AG04449 (cell line): ENCODE measurements at places on chromosomes 12 and 14.

GRCh38 chr12:62530596-62530995 is 64.0 kb downstream of the MON2 start:
- peak; percentile 83 for DNase-seq

GRCh38 chr14:89618811-89619551 is 201.9 kb upstream of the FOXN3 start:
- no peak for DNase-seq

DNA sequence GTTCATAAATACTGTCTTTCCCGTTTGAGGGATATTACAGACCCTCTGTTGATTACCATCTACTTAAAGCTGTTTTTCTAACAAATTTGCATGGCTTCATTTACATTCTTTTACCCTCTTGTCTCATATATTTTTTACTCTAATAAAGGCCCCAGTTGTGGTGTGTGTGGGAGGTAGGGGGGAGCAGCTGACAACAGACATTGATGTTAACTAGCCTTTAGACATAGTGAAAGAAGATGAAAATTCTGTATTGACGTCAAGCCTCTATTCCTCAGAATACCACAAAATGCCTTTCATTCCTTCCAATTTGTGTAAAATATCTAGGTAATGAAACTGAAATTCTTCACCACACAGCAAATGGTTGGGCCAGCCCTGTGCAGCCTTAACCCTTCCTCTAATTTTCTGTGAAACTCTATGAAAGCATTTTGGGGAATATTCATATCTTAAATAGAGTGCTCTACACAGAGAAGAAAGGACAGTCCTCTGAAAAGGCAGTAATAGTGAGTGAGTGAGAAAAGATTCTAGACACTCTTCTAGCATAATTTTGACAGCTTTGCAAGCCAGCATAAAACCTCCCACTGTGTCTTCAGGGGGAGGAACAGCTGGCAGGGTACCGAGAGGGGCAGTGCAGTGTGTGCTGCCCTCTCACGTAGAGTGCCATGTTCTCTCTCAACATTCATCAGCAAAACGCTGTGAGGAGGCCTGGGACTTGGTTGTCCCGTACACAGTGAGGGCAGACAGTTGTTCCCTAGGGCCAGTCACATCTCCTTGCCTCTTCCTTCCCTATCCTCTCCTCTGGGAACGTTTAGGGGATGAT is 20.1 kb upstream of the CERS5 start:
- DNase-seq: peak; percentile 91

GRCh38 chr14:32186248-32186647 is 15.6 kb upstream of the RNU6-7 start:
- DNase-seq: no peak

DNA sequence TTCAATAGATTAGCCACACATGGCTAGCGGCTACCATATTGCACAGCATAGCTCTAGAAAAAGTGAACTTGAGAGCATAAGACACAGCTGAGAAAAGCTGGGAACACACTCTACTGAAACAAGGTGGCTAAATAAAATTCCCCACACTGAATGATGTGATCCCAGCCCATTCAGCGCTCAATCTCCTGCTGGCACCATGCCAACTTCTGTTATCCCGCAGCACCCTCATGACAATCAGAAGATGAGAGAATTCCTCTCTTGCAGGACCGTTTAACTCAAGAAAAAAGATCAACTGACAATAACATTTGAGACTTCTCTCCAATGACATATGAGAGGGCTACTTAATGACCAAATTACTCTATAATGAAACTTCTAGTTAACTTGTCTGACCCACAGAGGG is 115.4 kb downstream of the ADAMTS20 start:
- no peak for DNase-seq

- no peak for DNase-seq
These were observed 95.4 kb upstream of the ANO4 start for GRCh38 chr12:100699209-100699608.

GRCh38 chr14:29529418-29529817 is 398.2 kb downstream of the PRKD1 start:
- DNase-seq: no peak

DNA sequence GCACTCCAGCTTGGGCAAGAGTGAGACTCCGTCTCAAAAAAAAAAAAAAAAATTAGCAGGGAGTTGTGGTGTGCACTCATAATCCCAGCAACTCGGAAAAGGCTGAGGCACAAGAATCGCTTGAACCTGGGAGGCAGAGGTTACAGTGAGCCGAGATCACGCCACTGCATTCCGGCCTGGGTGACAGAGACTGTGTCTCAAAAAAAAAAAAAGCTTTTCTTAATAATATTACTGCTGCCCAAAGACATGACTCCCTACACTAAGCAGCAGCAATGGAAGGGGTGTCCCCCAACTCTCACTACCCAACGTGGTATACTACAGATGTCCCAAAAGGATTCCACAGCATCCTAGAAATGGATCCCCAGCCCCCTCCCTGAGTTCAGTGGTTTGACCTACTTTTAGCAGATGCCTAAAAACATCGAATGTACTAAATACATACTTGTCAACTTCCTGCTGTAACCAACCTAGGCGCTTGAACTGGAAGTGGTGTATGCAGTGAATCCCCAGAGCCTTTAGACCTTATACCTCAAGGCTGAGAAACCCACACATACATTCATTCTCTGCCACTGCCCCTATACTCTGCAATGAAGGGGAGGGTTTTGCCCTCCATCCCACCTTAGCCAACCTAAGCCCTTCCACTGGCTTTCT is 8.5 kb upstream of the FKBP11 start:
- DNase-seq: no peak

DNA sequence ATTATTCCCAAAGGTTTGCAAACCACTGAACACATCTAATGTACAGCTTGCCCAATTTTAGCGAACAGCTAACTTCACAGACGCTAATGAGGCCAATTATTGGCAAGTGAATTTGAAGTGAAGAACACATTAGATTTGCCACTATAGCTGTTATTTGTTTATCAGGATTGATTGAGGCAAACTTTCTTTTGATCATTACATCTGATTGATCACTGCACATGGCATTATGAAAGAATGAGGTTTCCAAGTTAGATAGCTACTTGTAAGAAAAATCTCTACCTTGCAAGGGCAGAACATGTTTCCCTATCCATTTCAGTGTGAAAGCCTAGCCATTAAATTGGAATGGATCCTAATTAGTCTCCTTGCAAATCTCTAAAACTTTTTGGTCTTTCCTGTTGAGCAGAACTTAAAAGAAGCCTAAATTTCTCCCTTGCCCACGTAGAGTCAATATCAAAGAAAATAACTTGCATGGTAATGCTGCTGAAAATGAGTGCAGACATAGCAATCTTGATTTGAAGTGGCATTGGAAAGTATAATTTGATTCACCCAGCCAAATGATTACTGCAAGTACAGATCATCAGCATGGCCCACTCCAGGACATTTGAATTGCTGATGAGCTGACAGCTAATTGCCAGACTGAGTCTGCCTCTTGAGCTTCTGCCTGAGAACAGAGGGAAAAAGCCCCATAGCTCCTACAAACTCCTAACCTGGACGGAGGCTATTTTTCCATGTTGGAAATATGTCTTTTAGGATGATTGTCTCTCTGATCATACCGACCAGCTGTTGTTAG is 98.6 kb downstream of the TPH2 start:
- no peak for DNase-seq

- DNase-seq: no peak
These were observed 112.5 kb downstream of the FBXL14 start for GRCh38 chr12:1481906-1482305.

GRCh38 chr12:89386138-89386537 is 33.8 kb upstream of the DUSP6 start:
- no peak for DNase-seq

DNA sequence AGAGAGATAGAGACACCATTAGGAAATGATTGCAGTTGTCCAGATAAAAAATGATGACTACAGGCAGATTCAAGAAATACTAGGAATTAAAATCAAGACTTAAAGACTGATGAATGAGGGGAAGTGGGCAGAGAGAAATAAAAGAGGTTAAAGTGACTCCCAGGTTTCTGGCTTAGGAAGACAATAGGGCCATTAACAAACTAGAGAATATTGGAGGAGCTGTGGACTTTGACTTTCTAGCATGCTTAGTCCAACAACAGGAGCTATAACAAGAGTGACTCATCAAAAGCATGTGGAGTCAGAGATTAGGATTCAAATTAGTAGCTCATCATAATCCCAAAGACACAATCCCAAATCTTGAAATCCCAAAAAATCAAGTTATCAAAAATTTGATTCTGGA is 101.5 kb downstream of the BMP4 start:
- DNase-seq: no peak

DNA sequence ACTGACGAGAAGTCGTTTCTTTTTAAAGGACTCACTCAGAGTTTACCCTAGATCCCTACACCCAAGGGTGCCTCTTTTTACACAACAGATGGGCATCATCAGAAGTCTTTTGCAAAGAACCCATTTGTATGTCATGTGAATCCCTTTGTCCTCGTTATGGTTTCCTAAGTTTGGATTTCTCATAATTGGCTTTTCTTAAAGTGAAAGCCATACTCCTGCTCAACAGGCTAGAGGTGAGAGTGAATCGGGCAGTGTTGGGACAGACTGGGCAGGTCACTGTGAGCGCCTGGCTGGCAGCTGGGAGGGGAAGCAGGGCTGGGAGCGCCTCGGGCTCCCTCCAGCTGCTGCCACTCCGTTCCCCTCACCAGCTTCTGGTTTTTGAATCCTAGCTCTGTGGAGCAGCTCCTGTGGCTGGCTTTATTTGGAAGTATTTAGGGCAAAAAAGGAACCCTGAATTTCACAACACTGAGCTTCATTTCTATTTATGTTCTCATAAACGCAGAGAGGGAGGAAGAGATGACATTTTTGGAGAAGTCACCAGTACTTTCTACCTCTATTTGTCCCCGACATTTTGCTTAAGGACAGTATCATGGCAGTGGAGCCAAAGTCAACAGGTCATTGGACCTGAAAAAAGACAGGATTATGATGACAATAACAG is 63.8 kb upstream of the ACTN1 start:
- no peak for DNase-seq

GRCh38 chr14:70873627-70874026 is 33.6 kb upstream of the PCNX1 start:
- DNase-seq: no peak

DNA sequence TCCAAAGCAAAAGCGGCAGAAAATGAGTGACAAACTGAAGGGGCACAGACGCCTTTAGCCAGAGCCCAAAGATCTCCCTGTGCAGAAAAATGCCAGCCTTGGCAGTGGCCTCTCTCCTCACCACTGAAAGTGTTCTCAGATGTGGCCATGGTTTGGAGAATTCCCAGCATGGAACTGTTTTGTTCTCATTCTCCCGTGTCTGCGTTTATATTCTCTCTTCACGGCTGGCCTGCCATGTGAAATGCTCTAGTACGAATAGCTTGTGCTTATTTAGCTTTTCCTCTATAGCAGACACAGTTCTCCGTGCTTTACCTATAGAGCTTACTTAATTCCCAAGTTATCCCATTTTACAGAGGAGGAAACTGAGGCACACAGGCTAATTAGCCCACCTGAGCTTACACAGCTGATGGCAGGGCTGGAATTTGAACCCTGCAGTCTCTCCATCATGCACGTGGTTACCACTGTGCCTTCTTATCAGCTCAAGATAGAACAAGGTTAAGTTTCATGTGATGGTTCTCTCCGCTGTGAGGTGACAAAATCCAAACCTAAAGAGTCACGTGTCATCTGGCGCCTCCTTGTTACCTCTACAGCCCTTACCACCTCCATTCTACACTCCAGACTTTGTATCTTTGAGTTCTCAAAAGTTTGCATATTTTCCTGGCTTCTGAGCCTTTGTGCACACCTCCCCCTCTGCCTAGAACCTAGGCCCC is 141.6 kb downstream of the GCH1 start:
- DNase-seq: no peak

GRCh38 chr14:58969951-58970751 is 218.3 kb upstream of the DAAM1 start:
- no peak for DNase-seq

DNA sequence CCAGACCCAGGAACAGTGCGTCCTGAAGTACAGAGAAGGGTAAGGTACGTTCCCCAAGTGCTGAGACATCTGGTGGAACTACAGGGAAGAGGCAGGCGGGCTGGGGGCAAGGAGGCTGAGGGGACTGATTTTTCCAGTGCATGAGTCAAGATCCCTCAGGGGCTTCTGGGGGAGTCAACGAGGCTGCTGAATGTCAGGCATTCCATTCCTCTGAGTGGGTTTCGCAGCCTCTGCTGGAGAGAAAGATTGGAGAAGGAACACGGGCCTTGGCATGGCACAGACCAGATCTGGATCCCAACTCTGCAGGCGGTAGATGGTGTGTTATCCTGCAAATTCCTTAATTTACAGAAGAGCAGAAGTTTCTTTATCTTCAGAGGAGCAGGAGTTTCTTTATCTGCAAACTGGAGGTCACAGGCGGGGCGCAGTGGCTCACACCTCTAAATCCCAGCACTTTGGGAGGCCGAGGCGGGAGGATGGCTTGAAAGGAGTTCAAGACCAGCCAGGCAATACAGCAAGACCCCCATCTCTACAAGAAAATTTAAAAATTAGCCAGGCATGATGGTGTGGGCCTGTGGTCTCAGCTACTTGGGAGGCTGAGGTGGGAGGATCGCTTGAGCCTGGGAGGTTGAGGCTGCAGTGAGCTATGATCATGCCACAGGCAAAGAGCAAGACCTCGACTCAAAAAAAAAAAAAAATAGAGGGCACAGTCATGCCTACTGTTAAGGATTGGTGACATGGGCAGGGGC is 132.6 kb upstream of the MAP1LC3B2 start:
- peak; percentile 96 for DNase-seq
